ENCODE measurements at places on chromosomes 13 and 19.

- no peak for DNase-seq
Measured at GRCh38 chr13:112226320-112227002, 149.7 kb upstream of the SPACA7 start.

- no peak for DNase-seq
Measured at GRCh38 chr13:69283837-69284236, 823.8 kb upstream of the ATXN8OS start.

GRCh38 chr13:60509601-60510386 lies 112.8 kb downstream of the TDRD3 start:
- no peak for DNase-seq

GRCh38 chr19:29854033-29854432 lies 42.2 kb downstream of the CCNE1 start:
- no peak for DNase-seq

DNA sequence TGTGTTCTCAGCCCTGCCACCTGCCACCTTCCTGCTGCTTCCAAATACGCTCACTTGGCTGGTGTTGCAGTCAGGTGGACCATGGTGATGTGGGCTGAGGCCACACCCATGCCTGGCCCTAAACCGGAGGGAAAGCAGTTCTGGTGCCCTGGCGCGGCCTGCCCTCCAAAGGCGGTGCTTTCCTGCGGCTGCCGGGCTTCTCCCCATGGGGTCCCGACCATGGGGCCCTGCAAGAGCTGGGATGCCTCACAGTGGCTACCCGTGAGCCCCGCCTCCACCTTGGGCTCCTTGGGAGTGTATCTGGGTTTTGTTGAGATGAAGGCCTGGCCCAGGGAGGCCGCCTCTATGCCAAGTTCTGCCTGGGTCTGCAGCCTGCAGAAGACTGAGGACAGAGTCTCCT lies 73.7 kb downstream of the ERICH6B start:
- DNase-seq = no peak

- no peak for DNase-seq
Measured at GRCh38 chr19:7602240-7602934, 6.7 kb downstream of the CAMSAP3 start.

DNA sequence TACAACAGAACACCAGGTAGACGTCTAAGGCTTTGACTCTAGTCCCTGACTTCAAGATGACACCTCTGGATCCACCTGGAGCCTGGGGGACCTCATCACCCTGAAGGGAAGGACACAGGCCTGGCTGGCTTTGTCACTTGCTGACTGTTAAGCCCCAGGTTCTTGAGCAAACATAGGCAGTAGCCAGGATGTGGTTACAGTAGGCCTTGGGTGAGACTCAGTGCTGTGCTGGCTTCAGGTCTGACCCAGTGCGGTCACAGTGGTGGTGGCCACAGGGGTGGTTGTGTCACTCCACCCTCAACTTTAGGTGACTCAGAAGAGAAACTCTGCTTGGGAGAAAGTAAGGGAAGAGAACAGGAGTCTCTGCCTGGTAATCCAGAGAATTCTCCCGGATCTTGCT lies 497.8 kb downstream of the UQCRFS1 start:
- no peak for DNase-seq

DNA sequence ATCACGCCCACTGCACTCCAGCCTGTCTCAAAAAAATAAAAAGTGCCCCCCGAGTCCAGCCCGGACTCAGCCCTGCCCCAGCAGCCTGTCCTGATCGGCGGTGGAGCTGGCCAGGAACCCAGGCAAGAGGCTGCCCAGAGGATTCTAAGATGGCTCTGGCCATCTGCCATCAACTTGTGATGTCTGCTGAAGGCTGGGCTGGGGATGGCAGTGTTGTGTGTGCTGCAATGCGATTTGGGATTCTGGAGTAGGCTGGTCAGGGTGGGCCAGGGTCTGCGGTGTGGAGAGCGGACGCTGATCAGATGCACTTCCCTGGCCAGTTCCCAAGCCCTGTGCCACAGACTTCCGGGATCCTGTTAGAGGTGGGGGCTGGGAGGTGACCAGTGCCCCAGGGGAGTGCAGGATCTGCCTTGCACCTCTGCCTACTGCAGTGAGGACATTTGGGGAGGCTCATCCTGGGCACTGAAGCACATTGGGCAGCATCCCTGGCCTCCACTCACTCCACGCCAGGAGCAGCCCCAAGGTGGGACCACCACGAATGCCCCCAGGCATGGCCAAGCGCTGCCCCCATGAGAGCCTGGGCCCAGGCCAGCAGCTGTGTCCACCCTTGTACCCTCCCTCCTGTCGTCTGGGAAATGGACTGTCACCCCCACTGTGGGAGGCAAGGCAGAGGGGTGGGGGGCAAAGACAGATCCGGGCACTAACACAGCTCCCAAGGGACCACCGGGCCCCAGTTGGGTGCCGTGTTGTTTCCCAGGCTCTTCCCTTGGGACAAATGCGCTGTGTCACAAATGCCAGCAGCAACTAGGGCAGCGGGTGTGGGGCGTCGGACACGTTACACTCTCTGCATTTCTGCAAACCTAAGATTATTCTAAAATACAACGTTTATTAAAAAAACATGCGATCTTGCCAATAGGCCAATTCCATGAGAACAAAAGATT lies 3.4 kb upstream of the TBXA2R start:
- no peak for DNase-seq
